Stimulated activated CD8-positive, alpha-beta memory T cell treated with anti-CD3 and anti-CD28 coated beads, Interleukin-7, amount 100 ng/mL, for 1 hour (primary cell): ENCODE measurements at places on chromosomes 16 and 17.

DNA sequence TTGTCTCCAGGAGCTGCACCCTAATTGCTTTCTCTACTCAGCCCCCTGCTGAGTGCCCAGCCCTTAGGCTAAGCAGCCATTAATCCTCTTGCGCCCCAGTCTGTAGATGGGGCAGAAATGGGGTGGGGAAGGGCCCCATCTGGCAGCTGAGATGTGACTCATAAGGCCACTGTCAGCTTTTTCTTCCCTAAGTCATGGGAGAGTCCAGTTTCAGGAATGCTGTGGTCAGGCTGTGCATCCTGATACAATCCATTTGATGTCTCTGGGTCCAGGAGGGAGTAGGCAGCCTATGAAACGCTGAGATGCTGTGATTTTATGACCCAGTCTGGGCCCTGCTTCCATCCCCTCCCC is 12.3 kb downstream of the PLXDC1 start:
- DNase-seq = no peak

GRCh38 chr17:17641621-17642409 is 39.4 kb upstream of the RAI1 start:
- DNase-seq = peak; percentile 75

DNA sequence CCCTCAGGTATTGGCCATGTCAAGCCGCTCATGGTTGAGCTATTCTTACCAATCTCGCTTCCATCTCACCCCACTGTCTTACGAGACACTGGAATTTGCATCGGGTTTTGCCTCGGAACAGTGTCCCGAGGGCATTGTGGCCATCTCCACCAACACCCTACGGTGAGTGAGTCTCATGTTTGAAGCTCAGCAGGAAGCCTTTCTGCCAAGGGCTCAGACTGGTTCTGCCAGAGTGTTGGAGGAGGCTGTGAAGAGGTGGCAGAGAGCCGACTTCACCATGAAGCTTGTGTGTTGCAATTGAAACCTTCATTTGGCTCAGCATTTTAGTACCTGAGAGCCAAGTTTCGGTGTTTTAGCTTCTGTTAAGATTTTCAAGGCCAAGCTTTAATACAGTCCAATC is 38.0 kb downstream of the SF3B3 start:
- no peak for DNase-seq

DNA sequence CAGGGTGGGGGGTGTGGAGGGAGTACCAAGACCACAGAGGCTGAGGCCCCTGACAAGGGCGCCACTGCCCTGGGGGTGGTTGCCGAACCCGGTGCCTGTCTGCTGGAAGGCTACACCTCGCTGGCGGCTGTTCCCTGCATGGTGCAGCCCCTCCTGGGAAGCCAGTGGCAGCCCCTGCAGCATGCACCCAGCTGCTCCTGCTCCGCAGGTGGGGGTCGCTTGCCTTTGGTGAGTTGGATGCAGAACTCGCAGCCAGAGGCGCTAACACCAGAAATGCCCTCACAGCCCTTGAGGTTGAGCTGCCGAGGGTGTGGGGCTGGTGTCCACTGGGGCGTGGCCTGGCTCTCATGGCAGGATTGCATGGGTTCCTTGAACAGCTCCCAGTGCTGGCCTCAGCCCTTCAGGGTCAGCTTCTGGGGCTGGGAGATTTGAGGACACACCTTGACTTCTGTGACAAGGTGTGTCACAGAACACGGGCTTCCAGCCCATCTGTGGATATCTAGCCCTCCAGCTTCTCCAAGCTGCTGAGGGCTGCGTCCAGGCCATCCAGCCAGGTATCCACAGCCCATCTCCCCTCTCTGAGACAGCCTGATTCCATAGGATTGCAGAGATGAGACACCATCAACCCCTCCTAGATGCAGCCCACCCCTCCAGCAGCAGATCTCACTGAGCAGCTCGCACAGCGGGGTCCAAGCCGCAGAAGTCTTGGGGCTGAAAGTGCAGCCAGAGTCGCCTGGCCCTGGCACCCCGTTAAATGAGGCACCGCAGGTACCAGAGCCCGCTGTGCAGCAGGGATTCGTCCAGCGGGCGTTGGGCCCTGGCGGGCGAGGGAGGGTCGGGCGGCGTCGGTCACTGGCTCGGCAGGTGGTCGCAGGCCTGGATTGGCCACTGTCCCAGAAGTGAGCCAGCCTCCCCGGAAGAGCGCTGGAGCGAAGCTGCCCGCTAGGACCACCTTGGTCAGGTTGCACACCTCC is 586.3 kb downstream of the KCNJ18 start:
- no peak for DNase-seq

DNA sequence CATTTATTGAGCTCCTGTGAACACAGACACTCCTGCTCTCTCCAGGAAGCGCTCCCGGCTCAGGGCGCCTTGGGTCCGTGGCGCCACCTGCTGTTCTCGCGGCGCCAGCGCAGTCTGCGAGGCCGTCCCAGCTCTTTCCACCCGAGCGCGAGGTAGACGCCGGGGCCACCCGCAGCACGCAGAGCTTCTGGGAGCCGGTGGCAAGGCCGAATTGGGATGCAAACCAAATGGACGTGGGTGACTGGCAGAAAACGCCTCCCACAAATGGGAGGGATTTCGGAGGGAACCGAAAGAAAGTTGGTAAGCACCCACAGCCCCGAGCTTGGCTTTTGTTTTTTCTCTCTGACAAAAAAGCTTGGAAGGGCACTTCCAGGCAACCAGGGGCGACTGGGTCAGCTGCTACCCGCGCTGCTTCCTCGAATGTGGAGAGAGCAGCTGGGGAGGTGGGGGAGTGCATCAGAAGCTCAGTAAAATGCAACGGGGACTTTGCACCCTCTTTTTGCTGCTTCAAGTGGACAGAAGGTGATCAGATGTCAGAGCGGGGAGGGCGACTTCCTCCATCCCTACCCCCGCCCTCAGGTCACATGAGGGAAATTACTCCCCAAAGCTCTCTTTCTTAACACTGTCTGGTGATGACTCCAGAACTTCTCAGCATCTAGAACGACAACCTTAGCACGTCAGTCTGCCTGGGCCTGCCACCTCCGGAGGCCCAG is 13.5 kb upstream of the N4BP1 start:
- peak; percentile 69 for DNase-seq

GRCh38 chr16:88197481-88198456 is 185.0 kb upstream of the ZNF469 start:
- DNase-seq = no peak

GRCh38 chr16:19882186-19882585 is 2.5 kb downstream of the GPRC5B start:
- DNase-seq = no peak

GRCh38 chr16:3876695-3877094 is 3.8 kb downstream of the CREBBP start:
- DNase-seq = no peak

DNA sequence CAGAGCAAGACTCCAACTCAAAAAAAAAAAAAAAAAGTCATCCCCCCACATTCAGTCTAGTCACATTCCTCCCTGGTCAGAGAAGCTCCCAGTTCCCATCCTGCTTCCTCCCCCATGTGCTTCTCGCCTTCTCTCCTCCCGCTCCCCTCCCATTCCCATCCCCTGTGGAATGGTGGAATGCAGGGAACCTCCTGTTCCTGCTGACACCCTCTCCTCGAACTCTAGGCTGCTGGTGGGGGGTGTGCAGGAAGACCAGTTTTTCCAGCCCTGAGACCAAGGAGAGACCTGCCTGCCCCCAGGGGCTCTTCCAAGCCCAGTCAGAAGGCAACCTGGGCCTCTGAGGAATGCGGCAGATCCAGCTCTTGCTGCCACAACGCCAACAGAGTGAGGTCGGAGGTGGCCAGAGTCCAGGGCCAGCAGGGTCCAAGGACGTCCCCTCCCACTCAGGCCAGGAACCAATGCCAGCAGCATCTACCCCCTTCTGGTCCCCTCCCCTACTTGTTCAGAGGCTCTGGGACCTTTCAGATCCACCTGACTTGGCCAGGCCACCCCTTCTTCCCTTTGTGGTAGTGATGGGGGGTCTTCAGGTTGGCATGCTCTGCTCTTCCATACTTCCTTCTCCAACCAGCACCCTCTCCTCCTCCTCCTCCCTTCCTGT is 39.3 kb upstream of the TAC4 start:
- DNase-seq = no peak

DNA sequence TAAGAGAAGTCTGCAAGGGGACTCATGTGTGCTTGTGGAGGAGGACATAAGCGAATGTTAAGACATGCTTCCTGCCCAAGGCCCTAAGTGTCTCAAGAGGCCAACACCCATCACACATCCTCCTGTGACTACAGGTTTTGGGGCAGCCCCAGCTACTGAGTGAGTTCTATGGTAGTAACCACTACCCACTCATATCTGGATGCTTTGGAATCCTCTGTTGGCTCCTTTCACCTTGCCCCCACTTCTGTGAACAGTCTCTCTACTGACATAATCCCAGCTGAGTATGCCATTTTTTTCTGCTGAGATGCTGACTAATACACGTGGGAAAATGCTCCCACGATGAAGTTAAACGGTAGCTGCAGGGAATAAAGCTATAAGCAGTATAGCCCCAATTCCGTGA is 153.5 kb downstream of the VPS53 start:
- DNase-seq = no peak

DNA sequence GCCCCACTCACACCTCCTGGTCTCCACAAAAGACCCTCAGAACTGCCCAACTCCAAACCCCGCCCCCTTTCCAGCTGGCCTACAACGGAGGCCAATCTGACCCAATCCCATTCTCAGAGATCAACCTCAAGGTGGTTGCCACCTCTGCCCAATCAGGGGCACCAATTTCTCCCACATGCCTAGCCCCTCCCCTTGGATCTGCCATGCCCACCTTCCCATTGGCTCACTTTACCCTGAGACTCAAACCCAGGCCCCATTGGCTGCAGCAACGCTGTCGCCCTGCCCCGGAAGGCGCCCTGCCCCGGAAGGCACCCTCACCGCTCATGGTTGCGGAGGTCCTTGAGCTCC is 10.6 kb downstream of the ZNF668 start:
- DNase-seq = no peak

DNA sequence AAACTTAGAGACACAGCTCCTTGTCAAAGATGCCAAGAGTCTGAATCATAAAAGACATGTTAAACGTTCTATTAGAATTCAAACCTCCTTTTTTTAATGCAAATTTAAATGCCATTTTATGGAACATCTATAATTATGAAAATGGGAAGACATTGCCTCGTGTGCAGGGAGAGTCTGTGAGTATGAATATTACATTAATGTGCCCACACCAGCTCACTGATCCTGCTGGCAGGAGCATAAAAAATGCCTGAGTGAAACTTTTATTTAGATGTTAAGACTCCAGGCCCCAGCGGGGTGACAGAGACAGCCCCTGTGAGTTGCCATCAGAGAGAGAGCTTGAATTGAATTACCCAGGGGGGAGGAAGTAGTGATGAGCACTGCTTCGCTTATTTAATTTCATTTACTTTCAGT is 84.8 kb downstream of the SNX11 start:
- no peak for DNase-seq

DNA sequence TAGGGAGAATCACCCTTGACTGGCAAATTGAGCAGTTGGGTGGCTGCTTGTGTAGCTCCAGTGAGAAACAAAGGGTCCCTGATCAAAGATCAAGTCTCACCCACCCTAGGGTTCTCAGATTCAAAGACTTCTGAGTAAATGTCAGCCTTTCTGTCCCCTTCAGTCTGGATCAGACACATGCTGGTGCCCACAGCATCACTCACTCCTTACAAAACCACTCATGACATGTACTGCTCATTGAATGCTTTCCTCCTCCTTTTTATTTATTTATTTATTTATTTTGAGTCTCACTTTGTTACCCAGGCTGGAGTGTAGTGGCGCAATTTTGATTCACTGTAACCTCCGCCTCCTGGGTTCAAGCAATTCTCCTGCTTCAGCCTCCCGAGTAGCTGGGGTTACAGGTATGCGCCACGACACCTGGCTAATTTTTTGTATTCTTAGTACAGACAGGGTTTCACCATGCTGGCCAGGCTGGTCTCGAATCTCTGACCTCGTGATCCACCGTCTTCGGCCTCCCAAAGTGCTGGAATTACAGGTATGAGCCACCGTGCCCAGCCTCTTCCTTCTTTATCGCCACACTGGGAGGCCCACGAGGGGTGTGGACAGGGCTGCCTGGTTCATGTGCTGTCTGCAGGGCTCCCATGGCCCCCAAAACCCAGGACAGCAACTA is 462.0 kb upstream of the MAF start:
- no peak for DNase-seq

- DNase-seq = no peak
These were observed 2.0 kb downstream of the CRYM start for GRCh38 chr16:21276090-21276489.

GRCh38 chr17:30808785-30809286 is 15.7 kb downstream of the CRLF3 start:
- no peak for DNase-seq

GRCh38 chr16:29007730-29008593 is 23.1 kb downstream of the LAT start:
- DNase-seq = peak; percentile 35

DNA sequence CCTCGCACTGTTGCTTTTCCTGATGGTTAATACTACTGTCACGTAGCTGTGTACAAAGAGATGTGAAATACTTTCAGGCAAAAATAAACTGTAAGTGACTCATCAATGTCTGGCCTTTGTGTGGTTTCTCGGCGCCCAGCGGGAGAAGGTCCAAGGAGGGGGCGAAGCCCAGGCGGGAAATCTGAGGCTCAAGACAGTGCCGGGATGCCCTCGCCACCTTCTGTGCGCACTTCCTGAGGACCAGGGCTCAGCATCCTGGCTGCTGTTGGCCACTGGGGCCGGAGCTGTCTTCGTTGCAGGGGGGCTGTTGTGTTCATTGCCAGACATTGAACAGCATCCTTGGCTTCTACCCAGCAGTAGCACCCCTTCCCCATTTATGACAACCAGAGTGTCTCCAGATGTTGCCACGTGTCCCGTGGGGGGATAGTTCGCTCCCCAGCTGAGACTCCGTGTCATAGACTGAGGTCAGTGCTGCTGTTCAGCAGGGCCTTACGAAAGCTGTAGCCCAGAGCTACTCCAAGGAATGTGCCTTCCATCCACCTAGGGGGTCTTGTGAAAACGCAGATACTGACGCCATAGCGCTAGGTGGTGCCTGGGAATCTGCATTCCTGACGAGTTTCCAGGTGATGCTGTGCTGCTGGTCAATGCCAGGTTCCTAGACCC is 67.3 kb upstream of the PLCG2 start:
- no peak for DNase-seq

- DNase-seq = peak; percentile 30
These were observed 29.2 kb upstream of the LRRC75A start for GRCh38 chr17:16521070-16521727.

DNA sequence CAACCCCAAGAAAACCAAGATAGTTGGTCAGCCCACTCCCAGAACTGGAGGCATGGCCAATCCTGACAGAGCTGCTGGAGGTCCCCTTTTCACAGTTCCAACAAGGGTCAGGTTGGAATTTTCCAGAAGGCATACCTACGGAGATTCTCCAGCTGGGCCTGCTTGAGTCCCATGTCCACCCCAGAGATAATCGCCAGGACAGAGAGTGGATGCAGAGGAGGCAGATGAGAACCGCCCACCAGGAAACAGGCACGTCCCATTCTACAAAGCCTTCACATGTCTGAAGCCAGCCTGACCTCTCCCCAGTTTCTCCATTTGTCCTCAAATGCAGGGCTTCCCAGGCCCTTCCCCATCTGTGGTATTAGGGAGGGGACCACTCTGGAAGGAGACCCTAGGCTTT is 47.4 kb upstream of the SMURF2 start:
- no peak for DNase-seq

GRCh38 chr17:2564877-2565276 is 28.6 kb upstream of the PAFAH1B1 start:
- no peak for DNase-seq
